ENCODE measurements at places on chromosomes 3 and 15.

DNA sequence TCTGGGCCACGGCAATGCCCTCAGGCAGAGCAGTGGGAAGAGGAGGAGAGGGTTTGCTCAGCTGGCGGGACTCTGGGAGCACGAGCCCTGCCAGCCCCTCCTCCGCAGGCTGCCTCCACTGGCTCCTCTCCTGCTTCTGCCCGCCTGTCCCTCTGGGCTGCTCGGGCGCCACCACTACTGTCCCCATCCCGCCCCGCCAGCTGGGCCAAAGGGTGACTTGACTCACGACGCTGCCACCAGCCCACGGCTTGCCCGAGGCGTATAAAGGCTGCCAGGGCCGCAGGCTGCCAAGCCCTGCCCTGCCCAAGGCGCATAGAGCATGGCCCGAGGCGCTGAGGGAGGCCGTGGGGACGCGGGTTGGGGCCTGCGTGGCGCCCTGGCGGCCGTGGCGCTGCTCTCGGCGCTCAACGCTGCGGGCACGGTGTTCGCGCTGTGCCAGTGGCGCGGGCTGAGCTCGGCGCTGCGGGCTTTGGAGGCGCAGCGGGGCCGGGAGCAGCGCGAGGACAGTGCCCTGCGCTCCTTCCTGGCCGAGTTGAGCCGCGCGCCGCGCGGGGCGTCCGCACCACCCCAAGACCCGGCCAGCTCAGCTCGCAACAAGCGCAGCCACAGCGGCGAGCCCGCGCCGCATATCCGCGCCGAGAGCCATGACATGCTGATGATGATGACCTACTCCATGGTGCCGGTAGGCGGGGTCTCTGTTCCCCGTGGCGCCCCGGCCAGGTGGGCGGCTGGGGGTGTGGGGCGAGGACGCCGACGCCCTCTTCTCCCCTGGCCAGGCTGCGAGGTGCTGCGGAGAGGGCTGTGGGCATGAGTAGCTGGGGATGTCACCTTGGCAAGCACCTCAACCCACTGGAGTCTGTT is at the start of gene GLDN:
TSS of gene GLDN (plus strand) at position 290 of the 861 bp plus-strand sequence. CDS start at position 320, 30 bp downstream.
- no peak for DNase-seq

GRCh38 chr3:77726517-77726916 is 686.6 kb downstream of the ROBO2 start:
- no peak for DNase-seq

DNA sequence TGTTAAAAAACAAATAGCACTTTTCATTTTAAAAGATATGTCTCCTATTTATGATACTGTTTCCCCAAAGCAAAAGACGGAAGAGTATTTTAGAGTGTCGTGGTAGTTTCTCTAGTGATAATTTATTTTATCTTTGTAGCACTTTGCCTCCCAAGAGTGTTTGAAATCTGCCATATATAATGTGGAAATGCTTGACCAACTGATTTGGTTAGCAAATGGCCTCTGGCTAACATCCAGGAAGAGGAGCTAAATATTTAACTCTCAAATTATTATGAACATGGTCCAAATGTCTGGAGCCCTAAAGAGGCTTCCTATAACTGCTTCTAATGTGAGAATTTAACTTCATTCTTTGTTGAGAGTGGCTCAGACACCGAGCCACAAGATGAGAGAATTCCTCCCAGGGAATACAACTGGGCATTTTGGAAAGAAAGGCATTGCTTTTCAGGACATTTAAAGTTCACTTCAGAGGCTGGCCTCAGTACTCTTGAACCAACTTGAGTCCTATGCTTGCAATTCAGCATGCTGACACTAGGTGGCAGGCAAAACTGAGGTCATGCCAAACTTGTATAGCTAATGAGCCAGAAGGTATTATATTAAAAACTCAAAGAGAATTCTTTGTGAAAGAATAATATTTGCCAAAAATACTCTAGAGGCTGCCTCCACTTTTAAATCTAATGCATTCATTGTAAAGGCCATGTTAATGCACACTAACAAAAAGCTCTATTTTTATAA is 104.5 kb downstream of the RARB start:
- DNase-seq = no peak

DNA sequence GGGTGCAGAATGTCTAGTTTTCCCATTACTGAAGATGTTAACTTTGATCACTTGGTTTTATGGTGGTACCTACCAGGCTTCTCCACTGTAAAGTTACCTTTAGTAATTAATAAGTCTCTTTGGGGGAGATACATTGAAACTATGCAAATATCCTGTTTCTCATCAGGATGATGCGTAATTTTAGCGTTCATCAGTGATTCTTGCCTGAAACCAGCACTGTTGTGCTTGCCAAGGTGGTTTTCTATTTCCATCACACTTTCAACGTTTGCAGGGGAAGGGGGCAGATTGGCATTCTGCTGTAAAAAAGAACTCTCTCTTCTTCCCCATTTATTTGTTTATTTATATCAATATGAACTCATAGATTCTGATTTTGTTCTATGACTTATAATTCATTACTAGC is 61.0 kb downstream of the SSR3 start:
- DNase-seq = no peak
